Epithelial cell of prostate (primary cell): ENCODE measurements at places on chromosomes 7 and 10.

GRCh38 chr10:86204421-86205305, 161.9 kb downstream of the GRID1 start:
- no peak for DNase-seq

DNA sequence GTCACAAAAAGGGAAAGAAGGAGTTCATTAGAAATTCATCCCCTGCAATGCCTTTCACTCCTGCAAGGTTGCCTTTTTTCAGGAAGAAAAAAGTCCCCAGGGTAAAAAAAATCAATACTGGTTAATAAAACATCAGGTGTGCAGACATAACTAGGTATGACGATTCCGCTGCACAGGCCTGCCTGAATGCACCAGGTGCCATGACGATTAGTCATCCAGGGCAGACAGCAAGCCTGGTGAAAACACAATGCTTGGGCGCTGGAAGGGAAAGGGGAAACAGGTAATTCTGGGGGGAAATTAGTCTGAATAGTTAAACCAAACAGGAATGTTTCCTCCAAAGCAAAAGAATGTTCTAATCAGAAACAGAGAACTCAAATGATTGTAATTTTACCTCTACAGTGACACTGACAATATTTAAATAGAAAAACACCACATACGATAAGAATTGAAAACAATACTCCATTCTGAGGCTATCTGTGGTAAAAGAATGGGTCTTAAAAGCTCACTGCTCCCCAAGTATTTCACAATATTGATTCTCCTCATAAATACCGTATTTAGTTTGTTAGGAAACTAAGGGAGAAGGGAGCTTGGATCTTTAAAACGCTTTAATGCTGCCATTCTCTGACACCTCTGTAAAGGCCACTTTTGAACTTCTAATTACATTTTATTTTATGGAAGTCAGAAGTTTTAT, 45.2 kb downstream of the VPS41 start:
- peak; percentile 56 for DNase-seq

GRCh38 chr10:15852111-15852557, 8.2 kb downstream of the MINDY3 start:
- no peak for DNase-seq

DNA sequence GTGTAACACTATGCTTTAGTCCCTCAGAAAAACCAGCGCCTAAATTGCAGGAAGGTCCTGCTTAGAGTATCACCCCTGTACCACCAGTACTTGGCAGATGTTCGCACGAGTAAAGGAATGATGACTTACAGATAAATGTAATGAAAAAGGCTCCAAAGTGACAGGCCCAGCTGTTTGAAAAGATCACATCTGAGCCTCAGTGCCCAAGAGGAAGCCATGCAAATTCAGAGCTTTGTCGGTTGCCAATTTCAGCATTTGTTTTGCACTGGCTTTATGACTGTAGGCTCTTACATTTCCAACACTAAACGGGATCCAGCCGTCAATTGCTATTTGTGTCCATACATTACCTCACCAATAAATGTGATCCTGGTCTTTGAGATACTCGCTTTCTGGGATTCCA, 60.6 kb upstream of the GAD2 start:
- no peak for DNase-seq

- DNase-seq, result no peak
Measured at GRCh38 chr7:8149222-8149621, 112.7 kb downstream of the ICA1 start.

GRCh38 chr10:104622598-104623209, 18.4 kb upstream of the SORCS3 start:
- no peak for DNase-seq

- no peak for DNase-seq
Measured at GRCh38 chr10:57165671-57166070, 804.6 kb upstream of the ZWINT start.

GRCh38 chr10:30829901-30830300, 200.3 kb upstream of the LYZL2 start:
- no peak for DNase-seq

DNA sequence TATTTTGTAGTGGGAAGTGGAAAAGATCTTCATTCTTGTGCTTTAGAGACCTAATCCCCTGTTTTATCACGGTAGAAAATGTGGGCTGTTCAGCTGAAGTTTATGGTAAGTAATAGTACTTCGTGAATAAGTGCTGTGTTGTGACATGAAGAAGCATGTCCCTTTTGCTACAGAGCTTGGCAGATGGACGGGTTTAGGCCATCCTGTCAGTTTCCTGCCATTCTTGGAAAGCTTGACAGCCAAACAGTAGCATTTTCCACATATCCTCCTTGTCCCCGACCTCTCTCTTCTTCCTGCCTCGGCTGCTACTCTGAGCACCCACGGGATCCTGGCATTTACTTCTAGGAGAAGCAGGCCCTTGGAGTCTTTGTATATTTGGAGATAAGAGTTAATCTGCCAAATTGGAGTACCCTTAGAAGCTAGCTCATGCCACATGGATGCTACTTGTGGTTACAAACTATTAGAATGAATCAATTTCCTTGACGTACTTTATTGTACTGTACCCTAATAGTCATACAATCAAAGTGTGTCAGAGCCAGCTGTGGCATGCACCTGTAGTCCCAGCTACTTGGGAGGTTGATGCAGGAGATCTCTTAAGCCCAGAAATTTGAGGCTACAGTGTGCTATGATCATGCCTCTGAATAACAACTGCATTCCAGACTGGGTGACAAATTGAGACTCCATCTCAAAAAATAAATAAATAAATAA, 39.2 kb downstream of the PNLIPRP3 start:
- DNase-seq, result no peak

DNA sequence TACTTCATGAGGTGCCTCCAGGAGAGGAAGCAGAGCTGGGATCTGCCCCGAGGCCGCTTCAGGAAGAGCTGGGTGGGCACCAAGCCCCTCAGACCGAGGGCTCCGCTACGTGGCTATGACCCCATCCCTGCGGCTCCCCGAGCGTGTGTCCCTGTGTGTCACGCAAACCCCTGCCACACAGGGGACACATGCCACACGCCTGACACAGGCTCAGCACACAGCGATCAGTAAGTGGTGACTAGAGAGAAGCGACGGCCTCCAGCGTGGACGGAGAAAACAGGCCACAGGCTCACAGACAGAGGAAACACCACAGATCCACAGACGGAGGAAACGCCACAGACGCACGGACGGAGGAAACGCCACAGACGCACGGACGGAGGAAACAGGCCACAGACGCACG, 18.5 kb downstream of the DIP2C start:
- no peak for DNase-seq
